ENCODE measurements at places on chromosomes 2 and 18. TPM values are rescaled to one million over a fixed set of nuclear protein-coding genes. Genes with fewer than 3 reads are reported as not detected.
A peak's percentile ranks its signal among the peaks of the same experiment; 100 is the strongest.

The MOGAT1 gene
- not detected for total RNA-seq

DNA sequence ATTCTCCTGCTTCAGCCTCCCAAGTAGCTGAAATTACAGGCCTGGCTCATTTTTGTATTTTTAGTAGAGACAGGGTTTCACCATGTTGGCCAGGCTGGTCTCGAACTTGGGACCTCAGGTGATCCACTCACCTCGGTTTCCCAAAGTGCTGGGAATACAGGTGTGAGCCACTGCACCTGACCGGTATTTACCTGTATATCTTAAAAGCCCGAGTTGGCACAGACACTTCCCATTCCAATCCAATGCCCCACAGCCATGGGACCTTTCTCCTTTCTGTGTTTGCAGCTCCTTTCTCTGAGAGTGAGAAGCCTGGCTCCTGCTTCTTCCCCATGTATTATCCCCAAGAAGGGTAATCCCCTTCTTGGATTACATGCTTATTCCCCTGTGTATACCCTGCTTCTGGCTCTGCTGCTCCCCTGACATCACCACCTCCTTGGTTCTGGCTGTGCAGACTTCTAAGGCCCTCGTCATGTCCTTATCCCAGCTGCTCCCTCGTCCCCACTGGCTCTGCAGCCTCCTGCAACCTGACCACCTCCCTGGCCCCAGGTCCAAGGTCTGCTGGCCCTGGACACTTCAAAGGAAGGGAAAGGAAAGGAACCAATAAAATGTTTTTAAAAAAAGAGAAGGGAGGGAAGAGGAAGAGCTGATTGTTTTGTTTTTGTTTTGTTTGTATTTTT is 52.8 kb downstream of the INPP5D start:
- no peak for DNase-seq

DNA sequence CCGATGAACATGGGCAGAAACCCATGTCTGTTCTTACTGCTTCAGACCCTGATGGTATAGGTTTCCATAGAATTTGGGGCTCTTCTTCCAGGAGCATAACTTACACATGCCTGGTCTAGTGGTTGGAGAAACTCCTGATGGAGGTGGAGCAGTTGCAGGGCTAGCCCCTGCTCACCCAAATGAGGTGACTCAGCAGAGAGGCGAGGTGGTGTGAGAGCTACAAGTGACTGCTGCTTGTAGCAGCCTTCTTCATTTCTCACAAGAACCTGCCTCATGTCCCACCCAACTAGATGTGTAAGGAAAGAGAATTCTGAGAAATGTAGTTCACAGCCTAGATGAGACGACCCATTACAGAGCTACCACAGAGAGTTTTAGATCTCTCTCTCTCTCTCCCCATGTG is 105.3 kb downstream of the ZNF407 start:
- DNase-seq = no peak

- no peak for DNase-seq
Observed at GRCh38 chr2:116696223-116696622, 1118.3 kb upstream of the DDX18 start.

DNA sequence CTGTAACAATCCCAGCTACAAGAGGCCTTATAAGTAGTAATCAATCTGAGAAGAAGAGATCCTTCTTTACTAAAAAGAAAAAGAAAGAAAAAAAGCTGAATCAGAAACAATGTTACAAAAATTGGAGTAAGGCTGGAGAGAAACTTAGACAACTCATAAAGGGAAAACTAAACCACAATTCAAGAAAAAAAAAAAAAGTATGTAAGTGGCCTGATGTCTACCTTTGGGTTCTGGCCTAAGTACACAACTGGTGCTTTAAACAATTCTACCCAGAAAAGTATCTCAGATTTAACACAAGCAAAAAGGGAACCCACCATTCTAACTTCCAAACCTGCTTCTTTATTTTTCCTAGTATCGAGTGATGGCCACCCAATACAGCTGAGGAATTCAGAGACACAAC is 45.3 kb downstream of the ZNF521 start:
- DNase-seq = no peak

DNA sequence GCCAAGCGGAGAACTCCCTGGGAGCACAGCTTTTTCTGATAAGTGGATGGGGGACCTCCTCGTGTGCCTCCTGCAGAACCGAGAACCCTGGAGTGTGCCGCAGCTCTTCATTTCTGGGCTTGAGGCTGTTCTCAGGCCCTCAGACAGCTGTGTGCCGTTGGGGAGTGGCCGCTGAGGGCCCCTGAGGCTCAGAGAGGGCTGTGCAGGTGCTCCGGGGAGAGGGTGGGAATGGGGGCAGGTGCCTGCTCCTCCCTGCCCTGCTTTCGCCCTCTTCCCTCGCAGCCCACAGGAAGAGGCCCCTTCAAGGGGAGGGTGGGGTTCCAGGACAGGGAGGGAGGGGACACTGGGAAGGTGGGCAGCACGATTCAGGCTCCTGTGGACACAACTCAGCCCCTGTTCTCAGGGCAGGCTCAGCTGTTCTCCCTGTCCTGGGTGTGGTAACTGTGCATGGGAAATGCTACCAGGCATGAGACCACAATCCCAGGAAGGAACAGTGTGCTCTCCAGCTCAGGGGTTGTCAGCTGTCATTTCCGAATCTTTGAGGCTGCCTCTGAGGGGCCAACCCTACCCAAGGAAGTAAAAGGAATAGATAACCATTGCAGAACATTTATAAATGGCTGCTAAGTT is 11.3 kb downstream of the LCT start:
- DNase-seq = no peak

DNA sequence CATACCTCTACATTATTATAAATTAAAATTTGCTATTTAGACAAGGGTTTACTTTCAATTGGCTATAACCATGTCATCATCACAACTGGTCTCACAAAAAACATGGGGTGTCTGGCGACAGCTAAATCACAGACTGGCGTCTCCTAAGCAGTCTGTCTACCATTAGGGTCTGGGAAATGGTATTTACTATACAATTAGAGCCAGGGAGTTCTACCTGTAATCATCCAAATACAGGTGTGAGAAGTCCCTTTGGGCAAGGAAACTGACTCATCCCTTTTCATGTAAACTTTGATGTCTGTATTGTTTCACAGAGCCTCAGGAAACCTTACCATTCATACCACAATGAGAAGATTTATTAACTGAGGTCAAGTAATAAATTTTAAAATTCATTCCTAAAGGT is 126.7 kb downstream of the OLA1 start:
- no peak for DNase-seq

The GKN1 gene
- not detected for total RNA-seq

The CAVIN2 gene
- not detected for total RNA-seq

DNA sequence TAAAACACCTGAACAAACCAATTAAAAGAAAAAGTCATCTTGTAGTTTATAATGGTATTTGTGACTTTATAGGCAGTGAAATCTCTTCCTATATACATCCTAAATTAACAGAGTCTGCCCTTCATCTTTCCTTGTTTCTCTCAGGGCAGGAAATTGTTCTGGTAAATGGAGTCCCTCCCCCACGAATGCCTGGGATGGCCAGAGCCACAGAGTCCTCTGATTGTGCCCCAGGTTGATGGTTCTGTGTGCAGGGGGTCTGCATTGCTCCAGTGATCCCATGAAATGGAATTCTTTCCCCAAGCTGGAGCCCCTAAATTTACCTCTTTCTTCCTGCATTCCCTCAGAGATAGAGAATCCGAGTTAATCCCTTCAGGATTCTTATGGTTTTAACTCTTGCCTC is 155.5 kb downstream of the MTX2 start:
- DNase-seq = no peak

The SATB2 gene
- not detected for total RNA-seq

The XDH gene
- total RNA-seq = not detected

- no peak for DNase-seq
Observed at GRCh38 chr2:229137066-229137465, 134.0 kb downstream of the PID1 start.

DNA sequence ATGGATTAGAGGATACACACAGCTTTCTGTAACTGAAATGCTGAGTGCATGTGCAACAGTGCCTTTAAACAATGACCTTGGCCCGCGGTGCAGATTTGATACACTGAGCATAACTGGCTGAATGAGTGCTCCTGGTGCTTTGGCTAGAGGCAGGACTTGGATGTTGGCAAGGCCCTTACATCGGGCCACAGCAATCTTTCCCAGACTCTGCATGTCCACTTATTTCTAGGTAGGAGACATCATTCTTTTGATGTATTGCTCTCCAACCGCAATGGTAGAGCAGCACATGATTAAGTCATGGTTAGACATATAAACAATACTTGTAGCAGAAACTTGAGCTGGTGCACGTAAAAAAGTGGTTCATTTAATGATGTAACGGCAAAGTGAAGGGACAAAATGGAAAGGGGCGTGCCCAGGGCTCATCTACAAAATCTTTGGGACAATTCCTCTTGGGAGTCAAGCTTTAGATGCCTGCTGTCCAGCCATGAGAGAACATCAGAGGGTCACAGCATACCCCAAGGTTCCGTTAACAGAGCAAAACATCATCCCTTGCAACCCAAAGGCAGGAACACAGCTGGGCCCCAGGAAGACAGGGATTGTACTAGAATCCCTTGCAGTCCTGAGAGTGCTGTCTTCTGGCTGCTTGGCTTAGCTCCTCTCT is 43.4 kb downstream of the RAB31 start:
- DNase-seq = no peak

The ACVR2A gene
- total RNA-seq = 22.9 TPM

- no peak for DNase-seq
Observed at GRCh38 chr2:119598596-119599263, 54.5 kb downstream of the CFAP221 start.

DNA sequence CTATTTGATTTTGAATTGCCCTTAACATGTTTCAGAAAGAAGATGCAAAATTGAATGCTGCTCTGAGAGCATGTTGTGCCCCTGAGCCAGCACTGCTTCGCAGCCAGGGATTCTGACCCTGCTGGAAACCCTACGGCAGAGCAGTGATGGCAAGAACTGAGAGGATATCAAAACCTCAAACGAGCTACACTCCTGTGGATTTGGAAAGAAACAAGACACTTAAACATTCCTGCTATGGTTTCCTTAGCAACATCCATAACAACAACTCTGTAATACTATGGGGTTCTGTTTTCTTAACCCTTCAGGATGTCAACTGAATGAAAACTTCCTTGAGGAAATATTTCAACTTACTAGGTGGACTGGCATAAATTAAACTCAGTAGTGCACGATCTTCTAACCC is 649.1 kb downstream of the NYAP2 start:
- no peak for DNase-seq

The IL1F10 gene
- not detected for total RNA-seq

DNA sequence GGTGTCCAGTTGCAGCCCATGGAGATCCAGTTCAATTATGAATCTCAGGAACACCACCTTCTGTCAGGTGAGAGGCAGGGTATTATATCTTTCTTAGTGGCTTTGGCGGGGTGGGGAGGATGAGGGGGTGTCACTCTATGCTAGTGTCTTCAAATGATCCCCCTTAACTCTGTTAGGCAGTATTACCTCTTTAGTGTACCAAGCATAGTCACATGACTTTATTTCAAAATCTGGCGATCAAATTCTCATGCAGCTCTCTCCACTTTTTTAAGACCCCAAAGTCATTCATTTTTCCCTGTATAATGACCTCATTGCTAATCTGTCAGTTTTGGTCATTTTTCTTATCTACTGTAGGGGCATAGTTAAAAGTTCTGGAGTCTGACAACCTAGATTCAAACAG is 1.1 kb upstream of the ZSCAN30 start:
- no peak for DNase-seq

- DNase-seq = no peak
Observed at GRCh38 chr2:55610954-55611743, 6.3 kb downstream of the PPP4R3B start.

DNA sequence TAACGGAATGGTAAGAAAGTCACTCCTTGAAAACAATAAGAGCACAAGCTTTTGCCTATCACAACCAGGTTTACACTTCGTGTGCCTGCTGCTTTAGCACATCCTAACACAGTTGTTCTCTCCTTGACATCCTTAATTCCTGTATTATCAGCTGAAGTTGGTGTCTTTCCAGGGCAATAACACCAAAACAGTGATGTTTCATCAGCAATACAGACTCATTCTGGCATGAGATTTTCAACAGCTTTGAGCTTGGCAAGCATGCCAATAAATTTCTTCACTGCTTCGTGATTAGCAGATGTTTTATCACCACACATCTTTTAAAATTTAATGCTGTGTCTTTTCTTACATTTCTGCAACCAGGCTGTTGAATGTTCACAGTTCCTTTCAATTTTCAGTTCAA is 148.4 kb downstream of the EIPR1 start:
- no peak for DNase-seq

The CFAP65 gene
- not detected for total RNA-seq

- no peak for DNase-seq
Observed at GRCh38 chr2:160402501-160402900, 91.1 kb downstream of the RBMS1 start.

- DNase-seq = peak; percentile 20
Observed at GRCh38 chr18:61554117-61554776, 221.0 kb downstream of the CDH20 start.

The LIMS3 gene
- 3.6 TPM for total RNA-seq

The DES gene
- total RNA-seq = not detected

GRCh38 chr2:100186126-100186525 is 43.7 kb upstream of the AFF3 start:
- DNase-seq = no peak

The USP14 gene
- 42.6 TPM for total RNA-seq

The DAW1 gene
- not detected for total RNA-seq

The CHMP3 gene
- total RNA-seq = 83.6 TPM
